ENCODE measurements at places on chromosomes 11 and 22. TPM values are rescaled to one million over a fixed set of nuclear protein-coding genes. Genes with fewer than 3 reads are reported as not detected.

- DNase-seq = no peak
Measured at GRCh38 chr11:66459138-66459778, 7.4 kb upstream of the PELI3 start.

- no peak for DNase-seq
Measured at GRCh38 chr11:40100162-40100553, 1359.3 kb downstream of the LRRC4C start.

DNA sequence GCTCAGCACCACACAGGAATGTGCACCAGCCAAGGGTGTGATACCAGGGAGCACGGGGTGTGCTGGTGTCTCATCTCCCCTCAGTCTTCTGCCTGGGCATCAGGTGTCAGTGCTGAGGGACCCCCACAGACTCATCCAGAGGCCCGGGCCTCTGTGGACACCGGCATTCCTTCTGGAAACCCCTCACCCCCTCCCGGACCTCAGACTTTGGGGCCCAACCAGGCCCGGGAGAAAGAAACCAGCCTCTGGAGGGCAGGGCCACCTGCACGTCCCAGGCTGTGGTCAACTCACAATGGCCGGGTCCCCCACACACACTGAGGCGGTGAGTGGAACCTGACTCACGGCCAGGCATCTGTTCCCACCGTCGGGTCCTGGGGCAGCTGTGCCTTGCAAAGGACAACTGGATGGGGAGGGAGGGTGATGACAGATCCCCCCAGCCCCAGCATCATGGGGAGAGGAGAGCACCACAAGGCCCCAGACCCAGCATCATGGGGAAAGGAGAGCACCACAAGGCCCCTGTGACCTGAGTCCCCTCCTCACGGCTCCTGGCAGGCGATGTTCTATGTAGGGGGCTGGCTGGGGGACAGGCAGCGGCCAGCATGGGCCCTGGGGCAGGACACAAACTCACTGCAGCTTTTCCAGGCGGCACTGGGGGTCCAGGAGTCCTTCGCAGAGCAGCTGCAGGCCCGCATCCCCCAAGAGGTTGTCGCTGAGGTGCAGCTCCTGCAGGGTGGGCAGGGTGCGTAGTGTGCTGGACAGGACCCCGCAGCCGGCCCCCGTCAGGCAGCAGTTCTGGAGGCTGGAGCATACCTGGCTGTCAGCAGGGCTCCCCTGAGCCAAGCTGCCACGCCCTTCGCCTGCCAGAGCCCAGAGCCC is 7.6 kb downstream of the RNH1 start:
- no peak for DNase-seq

The KCNJ1 gene
- total RNA-seq = not detected

GRCh38 chr11:18633256-18634139 is 644 bp downstream of the SPTY2D1 start:
- no peak for DNase-seq

DNA sequence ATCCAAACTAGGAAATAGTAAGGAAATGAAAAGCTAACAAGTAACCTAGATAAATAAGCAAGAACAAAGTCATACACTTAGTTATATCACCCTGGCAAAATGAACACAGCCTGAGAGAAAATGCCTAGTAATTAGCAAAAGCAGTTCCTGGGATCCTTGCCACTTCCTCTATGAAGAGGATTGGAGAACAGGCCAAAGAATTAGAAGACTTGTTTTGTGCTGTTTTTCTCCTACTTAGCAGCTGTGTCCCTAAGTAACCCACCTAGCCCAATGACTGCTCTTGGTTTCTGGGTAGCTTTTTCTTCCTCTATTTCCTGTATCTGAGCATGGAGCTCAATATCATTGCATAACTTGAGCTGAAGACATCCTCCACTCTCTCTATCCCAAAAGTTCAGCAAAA is 713.9 kb downstream of the ETS1 start:
- DNase-seq = no peak

The IFITM2 gene
- total RNA-seq = 2.5 TPM

DNA sequence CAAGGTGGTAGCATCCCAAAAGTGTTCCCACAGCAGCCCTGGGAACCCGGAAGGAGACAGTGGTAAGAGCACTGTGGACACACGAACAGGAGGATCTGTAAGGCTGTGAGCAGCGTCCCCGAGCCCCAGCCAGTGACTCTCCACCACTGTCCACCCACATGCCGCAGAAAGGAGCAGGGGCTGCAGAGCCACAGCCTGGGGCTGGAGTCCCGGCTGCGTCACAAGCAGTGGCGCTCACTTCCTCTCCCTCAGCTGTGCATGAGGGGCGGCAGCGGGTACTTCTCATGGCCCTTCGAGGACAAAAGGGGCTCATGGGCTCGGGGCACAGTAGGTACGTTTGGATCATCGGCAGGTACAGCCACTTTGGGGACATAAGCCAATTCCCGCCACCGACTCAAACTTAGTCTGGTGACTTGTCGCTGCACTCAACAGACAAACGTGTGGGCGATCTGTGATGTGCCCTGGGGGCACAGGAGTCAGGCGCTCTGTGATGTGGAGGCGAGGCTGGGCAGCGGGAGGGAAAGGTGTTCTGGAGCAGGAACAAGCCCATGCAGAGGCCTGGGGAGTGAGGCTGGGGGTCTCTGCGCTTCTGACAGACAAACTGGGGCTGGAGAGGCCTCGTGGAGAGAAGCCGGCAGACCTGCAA is 68.5 kb downstream of the SCUBE1 start:
- DNase-seq = no peak

DNA sequence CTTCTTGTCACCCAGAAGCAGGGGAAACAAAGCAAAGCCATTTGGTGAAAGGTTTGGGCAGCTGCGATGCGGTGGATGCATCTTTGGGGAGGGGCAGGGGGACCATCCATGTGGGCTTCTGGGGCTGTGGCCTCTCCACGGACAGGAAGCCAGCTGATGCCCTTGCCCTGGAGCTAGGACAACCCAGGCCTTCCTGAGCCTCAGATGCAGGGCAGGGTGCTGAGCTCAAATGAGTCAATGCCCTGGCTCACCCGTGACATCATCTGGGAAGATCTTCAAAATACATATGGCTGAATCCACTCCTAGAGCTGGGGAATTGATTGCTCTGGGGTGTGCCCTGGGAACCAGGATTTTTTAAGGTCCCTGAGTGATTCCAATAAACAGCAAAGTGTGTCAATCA is 1418.2 kb downstream of the TBC1D22A start:
- DNase-seq = no peak

The CCDC88B gene
- 83.6 TPM for total RNA-seq

DNA sequence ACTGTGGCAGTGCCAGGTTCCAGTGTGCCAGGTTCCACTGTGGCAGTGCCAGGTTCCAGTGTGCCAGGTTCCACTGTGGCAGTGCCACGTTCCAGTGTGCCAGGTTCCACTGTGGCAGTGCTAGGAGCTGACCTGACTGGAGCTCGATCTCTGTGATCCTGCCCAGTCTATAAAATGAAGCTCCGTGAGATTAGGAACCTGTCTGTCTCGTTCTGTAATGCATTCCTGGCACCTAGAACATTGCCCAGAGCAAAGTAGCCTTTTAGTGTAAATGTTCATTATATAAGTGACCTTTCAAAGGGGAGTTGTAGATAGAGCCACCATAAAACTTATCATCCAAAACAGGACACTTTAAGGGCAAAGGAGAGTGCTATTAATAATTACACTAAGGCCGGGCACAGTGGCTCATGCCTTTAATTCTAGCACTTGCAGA is 36.0 kb downstream of the ART5 start:
- no peak for DNase-seq
